Osteocyte (in vitro differentiated cells): ENCODE measurements at places on chromosomes 12 and 14. TPM values are rescaled to one million over a fixed set of nuclear protein-coding genes. Genes with fewer than 3 reads are reported as not detected.
A peak's percentile ranks its signal among the peaks of the same experiment; 100 is the strongest.

TPH2 gene
- not detected in 2 replicates for total RNA-seq

SYNE2 gene
- 28.4 and 31.9 TPM in 2 replicates for total RNA-seq

CMTM5 gene
- total RNA-seq = not detected in 2 replicates

MYO1H gene
- not detected in 2 replicates for total RNA-seq

KCNC2 gene
- total RNA-seq = not detected in 2 replicates

- DNase-seq = peak; percentile 87
- peaks cover 1% of the 10 kb centered on the region for H3K36me3 ChIP-seq
- peak overlapping the region; percentile 71 for H3K4me3 ChIP-seq
These were observed 482 bp downstream of the TMEM30B start for GRCh38 chr14:61280526-61281185.

- H3K4me1 ChIP-seq = peaks cover 2% of the 10 kb centered on the region
- no peak overlapping the region for H3K4me3 ChIP-seq
- H3K27me3 ChIP-seq = no peaks in the 10 kb centered on the region
- H3K36me3 ChIP-seq = no peaks in the 10 kb centered on the region
These were observed 60.2 kb downstream of the LRCOL1 start for GRCh38 chr12:132550014-132550802.

DNA sequence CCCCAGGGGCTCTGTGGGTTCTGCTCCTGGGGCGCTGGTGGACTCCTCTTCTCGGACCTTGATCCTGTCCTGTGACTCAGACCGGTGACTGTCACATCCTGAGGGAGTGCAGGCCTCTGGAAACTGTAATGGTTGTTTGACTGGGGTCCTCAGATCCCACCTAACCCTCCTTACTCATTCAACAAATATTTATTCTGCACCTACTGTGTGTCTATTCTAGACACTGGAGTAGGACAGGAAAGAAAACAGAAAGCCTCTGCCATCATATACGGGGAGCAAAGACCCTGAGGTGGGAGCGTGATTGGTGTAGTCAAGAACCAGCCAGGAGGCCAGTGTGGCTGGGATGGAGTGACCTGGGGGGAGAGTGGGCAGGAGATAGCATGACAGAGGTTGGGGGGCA is 47.6 kb downstream of the ESRRB start:
- DNase-seq = no peak
- H3K27ac ChIP-seq = no peak overlapping the region
- no peaks in the 10 kb centered on the region for H3K36me3 ChIP-seq
- no peaks in the 10 kb centered on the region for H3K4me1 ChIP-seq

DNA sequence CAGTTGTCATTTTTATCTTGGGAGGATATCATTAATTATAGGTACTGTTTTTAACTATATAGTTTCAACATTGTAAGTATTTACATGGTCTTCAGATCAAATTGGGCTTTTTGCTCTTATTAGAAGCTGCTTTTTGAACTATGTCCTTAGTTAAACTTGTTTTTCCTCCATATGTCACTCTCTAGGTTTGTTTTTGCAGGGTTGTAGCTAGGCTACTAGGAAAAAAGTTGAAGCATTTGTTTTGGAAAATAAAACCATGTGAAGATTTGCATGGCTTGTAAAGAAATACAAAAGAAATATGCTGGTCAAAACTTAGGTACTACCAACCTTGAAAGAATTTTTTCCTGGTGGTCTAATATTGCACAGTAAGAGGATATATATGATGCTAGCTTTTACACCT is 3.4 kb downstream of the ARID2 start:
- peak overlapping the region; percentile 90 for H3K27ac ChIP-seq
- H3K4me3 ChIP-seq = peak overlapping the region; percentile 55
- H3K4me1 ChIP-seq = peaks cover 36% of the 10 kb centered on the region
- no peak for DNase-seq

GRCh38 chr12:107736914-107737313 is 24.0 kb downstream of the PRDM4 start:
- H3K36me3 ChIP-seq = peaks cover 70% of the 10 kb centered on the region
- no peak overlapping the region for H3K4me3 ChIP-seq
- no peak for DNase-seq
- no peaks in the 10 kb centered on the region for H3K27me3 ChIP-seq
- H3K4me1 ChIP-seq = no peaks in the 10 kb centered on the region

DNA sequence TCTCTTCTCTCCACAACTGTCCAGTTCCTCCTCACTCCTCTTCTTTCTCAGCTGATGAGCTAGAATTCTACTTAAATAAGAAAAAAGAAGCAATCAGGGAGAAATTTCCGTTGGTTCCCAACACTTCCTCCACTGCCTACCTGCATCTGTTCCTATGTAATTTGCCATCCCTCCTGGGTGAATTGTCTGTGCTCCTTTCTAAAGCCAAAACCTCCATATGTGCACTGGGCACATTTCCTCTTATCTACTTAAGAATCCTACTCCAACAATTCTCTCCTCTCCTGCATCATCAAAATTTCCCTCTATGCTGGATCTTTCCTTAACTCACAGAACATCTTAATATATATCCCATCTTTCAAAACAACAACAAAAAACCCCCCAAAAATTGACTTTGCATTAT is 35.2 kb downstream of the GPR65 start:
- no peak overlapping the region for H3K27ac ChIP-seq
- H3K4me1 ChIP-seq = no peaks in the 10 kb centered on the region
- no peaks in the 10 kb centered on the region for H3K27me3 ChIP-seq
- no peak for DNase-seq
- H3K36me3 ChIP-seq = no peaks in the 10 kb centered on the region
- no peak overlapping the region for H3K4me3 ChIP-seq

DNA sequence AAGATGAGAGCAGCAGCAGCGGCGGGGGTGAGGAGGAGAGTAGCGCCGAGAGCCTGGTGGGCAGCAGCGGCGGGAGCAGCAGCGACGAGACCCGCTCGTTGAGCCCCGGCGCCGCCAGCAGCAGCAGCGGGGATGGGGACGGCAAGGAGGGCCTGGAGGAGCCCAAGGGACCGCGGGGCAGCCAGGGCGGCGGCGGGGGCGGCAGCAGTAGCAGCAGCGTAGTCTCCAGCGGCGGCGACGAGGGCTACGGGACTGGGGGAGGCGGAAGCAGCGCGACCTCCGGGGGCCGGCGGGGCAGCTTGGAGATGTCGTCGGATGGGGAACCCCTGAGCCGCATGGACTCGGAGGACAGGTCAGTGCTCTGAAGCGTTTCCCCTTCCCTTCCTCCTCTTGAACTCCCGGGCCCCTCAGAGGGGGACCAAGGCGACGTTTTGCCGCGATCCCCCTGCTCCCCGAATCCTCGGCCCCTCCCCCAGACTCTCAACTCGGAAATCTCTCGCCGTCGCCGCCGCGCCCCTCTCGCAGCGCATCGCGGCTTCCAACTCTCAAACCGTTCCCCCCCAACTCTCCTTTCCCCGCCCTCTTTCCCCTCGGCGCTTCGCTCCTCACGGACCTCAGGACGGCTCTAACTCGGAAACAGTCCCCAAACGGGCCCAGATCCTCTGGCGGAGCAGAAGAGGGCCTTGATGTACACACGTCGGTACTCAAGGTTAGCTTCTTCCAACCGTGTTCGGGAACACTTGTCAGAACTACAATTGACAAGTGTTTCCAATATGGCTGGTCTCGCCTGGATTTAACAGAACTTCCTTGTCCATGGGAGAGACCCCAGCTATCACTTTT is 947 bp downstream of the AEBP2 start:
- peaks cover 28% of the 10 kb centered on the region for H3K4me1 ChIP-seq
- peak overlapping the region; percentile 96 for H3K27ac ChIP-seq
- DNase-seq = no peak
- peak overlapping the region; percentile 99 for H3K4me3 ChIP-seq

GRCh38 chr14:69149461-69150244 is 3.3 kb downstream of the DCAF5 start:
- peaks cover 41% of the 10 kb centered on the region for H3K4me1 ChIP-seq
- H3K27me3 ChIP-seq = no peaks in the 10 kb centered on the region
- DNase-seq = no peak
- H3K36me3 ChIP-seq = peaks cover 11% of the 10 kb centered on the region

GRCh38 chr12:124044809-124045321 is 71.8 kb downstream of the ZNF664 start:
- H3K27me3 ChIP-seq = no peaks in the 10 kb centered on the region
- peaks cover 12% of the 10 kb centered on the region for H3K4me1 ChIP-seq
- H3K27ac ChIP-seq = no peak overlapping the region
- no peak overlapping the region for H3K4me3 ChIP-seq
- no peak for DNase-seq
- peaks cover 12% of the 10 kb centered on the region for H3K36me3 ChIP-seq

DNA sequence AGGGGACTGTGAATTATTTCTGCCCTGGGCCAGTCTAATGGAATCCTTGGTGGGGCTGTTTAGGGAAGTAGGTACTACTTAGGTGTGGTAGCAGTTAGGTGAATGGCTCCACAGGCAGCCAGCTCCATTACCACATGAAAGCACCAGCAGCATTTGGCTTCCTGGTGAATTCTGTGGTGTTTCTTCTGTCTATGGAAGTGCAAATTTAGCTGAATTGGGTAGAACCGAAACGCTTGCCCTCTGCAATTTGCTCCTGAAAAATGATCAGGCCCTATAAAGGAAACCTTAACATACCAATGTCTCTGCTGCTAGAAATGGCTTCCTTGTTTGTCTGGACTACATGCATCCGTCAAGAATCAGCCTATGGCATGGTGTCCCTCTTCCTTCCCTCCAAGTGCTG is 16.4 kb downstream of the FLRT2 start:
- H3K4me1 ChIP-seq = peaks cover 14% of the 10 kb centered on the region
- no peaks in the 10 kb centered on the region for H3K27me3 ChIP-seq
- peaks cover 63% of the 10 kb centered on the region for H3K36me3 ChIP-seq
- DNase-seq = no peak
- no peak overlapping the region for H3K4me3 ChIP-seq
- no peak overlapping the region for H3K27ac ChIP-seq

GRCh38 chr12:94289461-94290312 is 141.3 kb downstream of the PLXNC1 start:
- no peak for DNase-seq
- H3K27me3 ChIP-seq = no peaks in the 10 kb centered on the region
- H3K4me1 ChIP-seq = peaks cover 15% of the 10 kb centered on the region
- no peak overlapping the region for H3K4me3 ChIP-seq
- peak overlapping the region; percentile 9 for H3K27ac ChIP-seq

GRCh38 chr12:15546102-15546701 is 223.9 kb downstream of the PTPRO start:
- peaks cover 14% of the 10 kb centered on the region for H3K4me1 ChIP-seq
- no peaks in the 10 kb centered on the region for H3K36me3 ChIP-seq
- no peak overlapping the region for H3K27ac ChIP-seq
- no peak overlapping the region for H3K4me3 ChIP-seq

DNA sequence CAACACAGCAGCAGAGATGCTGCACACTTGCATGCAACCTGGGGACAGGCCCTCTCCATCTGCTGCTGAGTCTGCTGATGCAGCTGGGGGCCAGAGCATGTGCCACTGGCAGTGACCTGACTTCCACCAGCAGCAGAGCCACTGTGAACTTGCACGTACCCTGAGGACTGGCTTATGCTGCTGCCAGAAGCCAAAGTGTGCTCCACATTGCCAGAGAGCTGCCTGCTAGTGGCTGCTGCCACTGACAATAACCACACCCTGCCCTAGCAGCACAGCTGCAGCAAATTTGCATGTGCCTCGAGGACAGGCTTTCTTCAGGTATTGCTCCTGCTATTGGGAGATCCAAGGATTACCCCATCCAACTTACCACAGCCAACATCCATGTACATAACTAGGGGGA is 4.5 kb upstream of the PRR4 start:
- H3K4me3 ChIP-seq = no peak overlapping the region
- DNase-seq = peak; percentile 82
- H3K27ac ChIP-seq = no peak overlapping the region
- no peaks in the 10 kb centered on the region for H3K27me3 ChIP-seq
- H3K4me1 ChIP-seq = no peaks in the 10 kb centered on the region

GRCh38 chr12:131511803-131512561 is 198.9 kb upstream of the SFSWAP start:
- no peaks in the 10 kb centered on the region for H3K27me3 ChIP-seq
- no peak overlapping the region for H3K4me3 ChIP-seq
- H3K4me1 ChIP-seq = no peaks in the 10 kb centered on the region
- no peak for DNase-seq
- no peaks in the 10 kb centered on the region for H3K36me3 ChIP-seq
- no peak overlapping the region for H3K27ac ChIP-seq

- no peak for DNase-seq
- H3K4me1 ChIP-seq = peaks cover 36% of the 10 kb centered on the region
- H3K27ac ChIP-seq = no peak overlapping the region
- H3K4me3 ChIP-seq = no peak overlapping the region
- no peaks in the 10 kb centered on the region for H3K27me3 ChIP-seq
These were observed 52.3 kb downstream of the PPM1H start for GRCh38 chr12:62882696-62883095.

DNA sequence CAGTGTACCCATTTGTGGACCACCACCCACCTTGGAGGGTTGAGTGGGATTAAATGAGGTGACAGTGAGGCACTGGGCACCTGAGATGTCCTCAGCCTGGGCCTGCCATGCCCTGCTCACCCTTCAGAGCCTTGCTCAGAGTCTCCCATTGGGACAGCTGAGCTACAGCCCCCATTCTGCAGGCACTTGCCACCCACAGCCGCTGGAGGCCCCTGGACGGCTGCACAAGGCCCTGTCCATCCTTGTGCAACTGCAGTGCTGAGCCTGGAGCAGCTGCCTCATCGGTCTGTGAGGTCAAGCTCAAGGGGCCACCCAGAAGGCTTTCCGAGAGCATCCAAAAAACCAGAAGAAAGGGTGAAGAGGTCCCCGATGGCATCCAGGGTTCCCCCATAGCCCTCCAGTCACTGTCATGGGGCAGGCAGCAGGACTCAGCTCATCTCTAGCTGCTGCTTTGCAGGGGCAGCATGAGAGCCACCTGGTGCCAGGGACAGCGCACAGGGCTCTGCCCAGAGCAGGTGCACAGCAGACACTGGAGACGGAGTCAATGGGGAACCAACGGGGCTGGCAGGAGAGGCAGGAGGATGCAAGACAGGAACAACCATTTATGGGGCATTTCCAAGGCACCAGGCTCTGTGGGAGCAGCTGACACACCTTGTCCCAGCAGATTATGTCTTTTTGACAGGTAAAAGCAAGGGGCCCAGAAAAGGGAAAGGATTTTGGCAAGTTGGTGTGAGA is 84.6 kb downstream of the ARL6IP4 start:
- H3K27ac ChIP-seq = no peak overlapping the region
- H3K27me3 ChIP-seq = no peaks in the 10 kb centered on the region
- H3K36me3 ChIP-seq = no peaks in the 10 kb centered on the region

GRCh38 chr12:92035477-92035876 is 110.2 kb downstream of the BTG1 start:
- peaks cover 40% of the 10 kb centered on the region for H3K4me1 ChIP-seq
- DNase-seq = no peak
- no peaks in the 10 kb centered on the region for H3K27me3 ChIP-seq

DNA sequence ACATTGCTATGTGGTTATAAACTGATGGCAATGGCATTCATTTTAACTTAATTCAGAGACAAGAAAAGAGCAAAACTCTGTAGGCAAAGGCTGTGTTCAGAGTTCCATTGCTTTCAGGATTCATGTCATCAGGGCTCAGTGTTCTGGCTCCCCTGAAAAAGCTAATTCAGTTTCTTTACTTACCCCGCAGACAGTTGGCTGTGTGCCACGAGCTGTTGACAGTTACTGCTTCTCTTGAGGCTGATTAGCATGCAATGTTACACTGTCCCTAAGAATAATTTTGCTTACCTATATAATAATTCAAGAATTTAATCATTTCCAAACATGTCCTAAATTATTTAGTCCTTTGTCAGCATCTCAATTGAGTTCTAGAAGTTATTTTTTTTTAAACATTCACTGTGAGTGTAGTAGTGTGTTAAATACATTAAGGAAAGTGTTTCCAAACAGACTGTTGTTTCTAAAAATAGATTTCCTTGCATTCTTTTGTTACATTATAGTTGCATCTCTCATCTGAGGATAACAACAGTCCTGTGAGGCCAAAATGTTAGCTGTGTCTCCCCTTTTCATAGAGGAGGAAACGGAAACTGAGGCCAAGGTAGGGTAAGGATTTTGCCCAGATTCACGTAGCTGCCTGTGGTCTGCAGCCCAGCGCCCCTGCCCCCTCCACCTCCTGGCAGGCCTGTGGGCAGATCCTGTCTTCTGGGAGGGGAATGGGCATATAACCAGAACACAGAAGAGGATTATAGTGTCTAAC is 98.6 kb downstream of the PELI2 start:
- peaks cover 5% of the 10 kb centered on the region for H3K4me1 ChIP-seq
- H3K36me3 ChIP-seq = peaks cover under 1% of the 10 kb centered on the region
- peak overlapping the region; percentile 3 for H3K27ac ChIP-seq
- DNase-seq = no peak
